Activated naive CD4-positive, alpha-beta T cell (primary cell): ENCODE measurements at places on chromosomes 6 and 20.

DNA sequence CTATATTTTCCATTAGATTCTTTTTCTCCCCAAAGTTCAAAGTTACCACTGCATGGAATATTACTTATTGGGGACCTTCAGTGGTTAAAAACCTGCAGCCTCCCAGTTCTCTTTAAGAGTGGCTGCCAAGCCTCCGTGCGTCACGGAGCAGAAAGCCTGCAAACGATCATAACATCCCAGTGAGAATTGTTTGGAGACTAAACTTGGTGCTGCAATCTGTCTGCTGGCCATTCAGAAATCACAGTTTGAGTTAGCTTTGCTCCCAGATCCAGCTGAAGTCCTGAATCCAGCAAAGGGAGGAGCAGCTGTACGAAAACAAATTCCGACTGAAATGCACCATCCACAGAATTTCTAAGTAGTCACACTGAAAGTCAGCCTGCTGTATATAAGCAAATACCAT lies 213.5 kb upstream of the PDE10A start:
- no peak for DNase-seq

- no peak for DNase-seq
Measured at GRCh38 chr6:170575250-170575649, 9.2 kb downstream of the PDCD2 start.

DNA sequence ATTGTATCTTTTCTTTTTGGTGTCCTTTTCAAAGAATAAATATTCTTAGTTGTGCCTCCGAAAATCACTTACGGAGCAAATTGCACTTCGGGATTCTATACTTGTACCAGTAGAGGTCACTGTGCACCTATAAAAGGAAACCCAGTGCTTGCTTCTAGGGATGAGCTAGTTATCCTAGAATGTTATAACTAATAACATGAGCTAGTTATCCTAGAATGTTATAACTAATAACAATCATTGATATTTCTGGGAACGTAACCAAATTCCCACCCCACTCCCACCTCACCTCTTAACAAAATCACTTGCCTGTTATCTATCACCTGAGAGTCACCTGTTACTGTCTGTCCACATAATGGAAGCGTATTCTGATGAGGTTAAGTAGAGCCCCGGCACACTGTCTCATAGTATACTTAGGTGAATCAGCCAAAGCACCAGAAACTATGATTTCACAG lies 126.9 kb upstream of the TIAM2 start:
- DNase-seq = no peak

- no peak for DNase-seq
Measured at GRCh38 chr20:14883324-14883723, 545.9 kb upstream of the FLRT3 start.

DNA sequence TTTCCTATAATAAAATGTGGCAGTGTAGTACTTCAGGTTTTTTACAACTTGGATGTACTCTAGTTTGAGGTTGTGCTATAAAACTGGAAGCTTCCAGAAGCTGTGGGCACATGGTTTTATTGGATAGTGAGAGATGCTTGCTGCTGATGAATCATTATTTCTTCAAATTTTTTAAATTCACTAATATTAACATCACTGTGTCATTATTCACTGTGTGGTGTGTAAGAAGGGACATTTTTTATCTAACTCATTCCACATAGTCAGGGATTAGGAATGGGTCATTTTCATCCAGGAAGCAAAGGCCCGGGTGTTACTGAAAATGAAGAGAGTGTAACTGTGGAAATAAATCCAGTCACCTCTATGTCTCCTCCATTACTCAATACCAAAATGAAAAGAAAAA lies 421.0 kb downstream of the TENT5A start:
- DNase-seq = no peak

- no peak for DNase-seq
Measured at GRCh38 chr6:125073071-125073470, 80.5 kb upstream of the TPD52L1 start.

GRCh38 chr6:150006961-150007464 lies 18.3 kb downstream of the RAET1L start:
- no peak for DNase-seq

- no peak for DNase-seq
Measured at GRCh38 chr20:16517946-16518783, 55.1 kb downstream of the KIF16B start.
